Activated gamma-delta T cell (primary cell): ENCODE measurements at places on chromosomes 13 and 19.
A peak's percentile ranks its signal among the peaks of the same experiment; 100 is the strongest.

DNA sequence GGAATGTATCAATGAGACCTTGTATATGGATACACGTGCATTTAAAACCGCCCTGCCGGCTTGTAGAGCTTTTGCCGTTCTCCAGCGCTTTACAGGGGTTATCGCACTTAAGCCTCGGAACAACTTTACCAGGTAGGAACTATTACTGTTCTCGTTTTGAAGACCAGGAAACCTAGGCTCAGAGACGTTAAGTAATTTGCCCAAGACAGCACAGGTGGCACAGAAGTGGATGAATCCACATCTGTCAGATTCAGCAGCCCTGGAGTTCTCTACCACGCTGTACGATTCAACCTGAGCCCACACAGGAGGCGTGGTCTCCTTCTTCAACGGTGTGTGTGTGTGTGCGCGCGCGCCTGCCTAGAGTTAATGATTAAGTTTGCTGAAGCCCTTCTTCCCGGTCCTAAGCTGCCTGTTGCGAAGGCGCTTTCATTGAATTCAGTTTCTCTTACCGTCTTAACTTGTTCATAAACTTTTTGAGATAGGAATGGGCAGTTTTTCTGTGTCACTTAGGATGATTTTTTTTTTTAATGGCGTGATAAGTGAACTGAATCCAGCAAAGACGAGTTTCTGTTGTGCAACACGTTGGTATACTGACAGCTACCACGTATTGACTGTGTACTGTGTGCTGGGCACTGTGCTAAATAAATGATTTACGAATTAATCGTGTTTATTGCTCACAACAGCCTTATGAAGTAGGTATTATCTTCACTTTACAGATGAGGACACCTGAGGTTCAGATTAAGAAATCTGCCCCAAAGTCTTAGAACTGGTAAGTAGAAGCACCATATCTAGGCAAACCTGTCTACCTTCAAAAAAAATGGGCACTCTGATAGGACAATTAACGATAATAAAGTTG lies 67.4 kb downstream of the KCNRG start:
- peak; percentile 37 for DNase-seq

GRCh38 chr19:50258918-50259372 lies 55.5 kb downstream of the MYH14 start:
- no peak for DNase-seq

GRCh38 chr19:918481-919198 lies 1.5 kb downstream of the KISS1R start:
- no peak for DNase-seq

DNA sequence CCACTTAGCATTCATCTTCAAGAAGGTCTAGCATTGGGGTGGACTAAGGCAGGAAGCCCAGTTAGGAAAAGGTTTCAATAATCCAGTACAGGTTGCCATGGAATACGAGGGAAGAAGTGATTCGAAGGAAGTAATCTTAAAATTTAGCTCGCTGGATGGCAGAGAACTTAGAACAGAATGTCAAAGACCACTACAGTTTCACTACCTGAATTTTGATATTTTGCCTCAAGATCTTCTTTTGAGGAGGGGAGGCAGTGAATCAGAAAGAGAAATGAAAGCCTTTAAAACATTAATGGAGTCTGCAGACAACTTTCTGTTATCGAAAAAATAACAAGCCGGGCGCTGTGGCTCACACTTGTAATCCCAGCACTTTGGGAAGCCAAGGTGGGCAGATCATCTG lies 7.0 kb upstream of the RAB8A start:
- no peak for DNase-seq

- DNase-seq, result no peak
Observed at GRCh38 chr19:17780781-17781180, 14.2 kb upstream of the B3GNT3 start.

GRCh38 chr19:46732966-46733689 lies 12.7 kb upstream of the FKRP start:
- no peak for DNase-seq

GRCh38 chr19:23788411-23788810 lies 29.7 kb upstream of the ZNF681 start:
- DNase-seq, result no peak

GRCh38 chr19:39411081-39411831 lies 1.2 kb upstream of the PLEKHG2 start:
- DNase-seq, result no peak

- no peak for DNase-seq
Observed at GRCh38 chr19:54100561-54100960, at the start of gene OSCAR. Gene OSCAR (minus strand): TSS chr19:54100803. CDS start chr19:54100792, 11 bp downstream.

- no peak for DNase-seq
Observed at GRCh38 chr19:15431396-15432017, 12.7 kb upstream of the AKAP8L start.

DNA sequence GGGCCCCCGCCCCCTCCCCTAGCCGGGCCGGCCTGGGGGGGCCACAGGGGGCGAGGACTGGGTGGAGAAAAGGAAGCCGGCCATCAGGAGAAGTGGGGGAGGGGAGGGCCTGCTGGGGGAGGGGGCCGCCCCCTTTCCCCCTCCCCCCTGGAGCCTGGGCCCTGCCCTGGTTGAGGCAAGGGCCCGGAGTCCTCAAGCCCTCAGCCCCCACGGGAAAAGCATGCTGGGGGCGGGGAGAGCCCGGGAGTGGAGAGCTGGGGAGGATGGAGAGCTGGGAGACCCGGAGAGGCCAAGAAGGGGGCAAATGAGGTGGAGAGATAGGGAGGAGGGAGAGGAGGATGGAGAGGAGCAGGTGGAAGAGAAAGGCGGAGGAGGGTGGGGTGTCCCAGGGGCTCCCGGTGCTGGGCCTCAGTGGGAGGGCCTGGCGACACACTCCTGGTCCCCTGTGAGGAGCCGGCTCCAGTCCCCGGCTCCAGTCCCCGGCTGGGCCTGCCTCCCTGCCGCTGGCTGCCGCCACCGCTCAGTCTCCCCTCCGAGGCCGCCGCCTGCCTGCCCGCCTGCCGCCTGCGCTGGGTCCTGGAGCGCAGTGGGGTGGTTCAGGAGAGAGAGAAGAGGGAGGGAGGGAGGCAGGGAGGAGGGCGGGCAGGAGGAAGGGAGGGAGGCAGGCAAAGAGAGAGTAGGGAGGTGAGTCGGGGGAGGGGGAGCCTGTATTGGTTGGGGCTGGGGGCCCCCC lies at the start of gene GRIK5:
TSS of gene GRIK5 (minus strand) at position 588 of the 733 bp plus-strand sequence. CDS start 4,436 bp downstream, outside the sequence.
- DNase-seq, result no peak

DNA sequence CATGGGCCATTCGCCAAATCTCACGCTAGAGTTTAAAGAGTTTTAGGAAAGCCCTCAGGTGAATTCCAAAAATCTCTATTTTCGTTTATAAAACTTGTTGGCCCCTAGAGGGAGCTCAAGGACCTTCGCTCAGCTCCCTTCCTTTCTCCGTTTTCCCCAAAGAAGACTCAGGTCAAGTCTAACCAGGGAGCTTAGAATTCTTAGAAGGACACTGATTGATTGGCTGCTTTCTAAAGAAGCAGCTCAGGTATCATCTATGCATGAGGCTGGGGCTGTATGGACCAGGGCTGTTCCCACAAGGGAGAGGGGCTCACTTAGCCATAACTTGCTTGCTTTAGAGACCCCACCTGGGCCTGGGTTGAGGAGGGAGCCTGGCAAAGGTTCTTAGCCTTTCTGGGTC lies 20.5 kb downstream of the DZIP1 start:
- DNase-seq, result no peak

DNA sequence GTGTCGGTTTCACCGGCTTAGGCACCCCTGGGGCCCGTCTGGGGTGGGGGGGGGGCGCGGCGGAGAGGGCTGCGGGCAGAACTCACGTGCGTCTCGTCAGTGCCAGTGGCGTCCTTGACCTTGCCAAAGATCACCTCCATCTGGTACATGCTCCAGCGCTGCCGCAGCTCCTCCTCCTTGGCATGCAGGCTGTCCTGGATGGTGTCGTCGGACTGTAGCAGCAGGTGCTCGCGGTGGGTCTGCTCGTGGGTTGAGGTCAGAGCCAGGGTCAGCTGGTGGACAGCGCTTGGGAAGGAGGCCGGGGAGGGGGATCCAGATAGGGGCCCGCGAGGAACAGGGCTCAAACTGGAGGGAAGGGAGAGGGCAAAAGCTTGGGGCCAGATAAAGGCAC lies 4.7 kb upstream of the RGL3 start:
- DNase-seq, result no peak

- DNase-seq, result no peak
Observed at GRCh38 chr19:34193439-34193838, 21.1 kb downstream of the LSM14A start.

- no peak for DNase-seq
Observed at GRCh38 chr19:2816641-2817040, 3.0 kb upstream of the ZNF554 start.

- no peak for DNase-seq
Observed at GRCh38 chr19:38370299-38370698, 4.1 kb upstream of the PSMD8 start.

DNA sequence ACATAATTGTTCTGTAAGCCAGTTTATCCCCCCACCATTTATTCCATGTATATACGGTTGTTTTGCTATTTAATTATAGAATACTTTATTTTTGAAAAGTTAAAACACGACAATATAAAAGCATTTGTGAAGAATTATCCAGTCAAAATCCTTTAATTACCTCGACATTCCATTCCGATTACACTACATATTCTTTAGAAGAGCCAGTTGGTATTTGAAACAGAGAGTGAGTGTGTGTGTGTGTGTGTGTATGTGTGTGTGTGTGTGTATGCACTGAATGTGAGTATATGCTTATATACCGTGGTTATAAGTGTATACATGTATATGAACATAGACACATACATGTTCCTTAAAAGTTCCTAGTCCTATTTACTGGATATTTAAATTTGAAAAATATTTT lies 87.8 kb upstream of the KLF5 start:
- no peak for DNase-seq

GRCh38 chr13:70612881-70613280 lies 504.6 kb upstream of the KLHL1 start:
- DNase-seq, result no peak

- DNase-seq, result no peak
Observed at GRCh38 chr19:42397263-42398166, 7.4 kb upstream of the CNFN start.

DNA sequence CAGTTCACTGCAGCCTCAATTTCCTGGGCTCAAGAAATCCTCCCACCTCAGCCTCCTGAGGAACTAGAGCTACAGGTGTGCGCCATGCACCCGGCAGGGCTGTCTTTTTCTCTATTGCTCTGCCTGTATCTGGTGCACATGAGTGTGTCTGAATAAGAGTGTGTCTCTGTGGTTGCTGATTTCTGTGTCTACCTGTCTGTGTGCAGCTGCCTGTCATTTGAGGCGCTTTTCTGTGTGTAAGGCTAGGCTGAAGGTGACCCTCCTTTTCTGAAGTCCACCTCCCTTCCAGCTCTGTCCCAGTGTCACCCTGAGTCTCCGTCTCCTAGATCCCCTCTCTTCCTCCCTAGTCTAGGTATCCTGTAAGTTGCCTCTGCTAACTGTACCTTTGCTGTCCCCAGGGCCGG lies 1.5 kb upstream of the PRR12 start:
- no peak for DNase-seq

DNA sequence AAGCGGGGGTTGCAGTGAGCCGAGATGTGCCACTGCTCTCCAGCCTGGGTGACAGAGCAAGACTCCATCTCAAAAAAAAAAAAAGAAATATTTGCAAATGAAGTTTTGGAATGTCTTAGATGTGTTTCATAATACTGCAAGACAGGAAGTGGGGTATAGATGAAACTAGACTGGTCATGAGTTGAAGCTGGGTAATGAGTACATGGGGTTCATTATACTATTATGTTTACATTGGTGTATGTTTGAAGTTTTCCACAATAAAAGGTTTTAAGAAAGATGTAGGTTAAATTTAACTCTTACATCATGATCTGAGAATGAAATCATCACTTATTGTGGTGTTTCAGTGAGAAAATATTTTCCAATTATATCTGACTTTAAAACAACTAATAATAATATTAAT lies 19.0 kb downstream of the FNDC3A start:
- DNase-seq, result no peak

GRCh38 chr19:8323781-8324185 lies 2.5 kb downstream of the RPS28 start:
- no peak for DNase-seq

DNA sequence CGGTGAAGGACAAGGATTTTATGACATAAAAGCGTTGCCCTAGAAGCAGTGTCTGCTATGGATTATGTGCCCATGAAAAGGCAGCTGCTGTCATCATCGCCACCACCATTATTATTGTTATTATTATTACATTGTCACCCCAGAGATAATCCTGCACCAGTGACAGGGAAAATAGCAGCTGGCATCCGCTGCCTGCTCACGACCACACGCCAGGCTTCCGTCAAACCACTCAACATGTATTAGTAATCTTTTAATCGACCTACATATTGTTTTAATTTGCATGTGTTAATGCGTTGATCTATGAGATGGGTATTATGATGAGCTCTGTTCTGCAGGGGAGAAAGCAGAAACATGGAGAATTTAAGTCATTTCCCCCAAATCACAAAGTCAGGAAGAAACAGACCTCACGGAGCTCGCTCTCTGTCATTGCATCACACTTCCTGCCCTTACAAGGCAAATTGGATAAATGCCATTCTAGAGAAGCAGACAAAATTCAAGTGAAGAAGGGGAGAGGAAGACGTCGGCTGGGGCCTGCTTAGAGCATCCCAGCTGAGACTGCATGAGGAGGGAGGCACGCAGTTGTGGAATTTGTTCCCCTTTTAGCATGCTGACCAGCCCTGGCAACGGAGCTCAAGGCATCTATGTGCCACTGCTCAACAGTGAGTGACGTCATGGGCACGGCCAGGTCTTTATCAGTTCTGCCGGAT lies at the start of gene FFAR3:
TSS of gene FFAR3 (plus strand) at position 594 of the 707 bp plus-strand sequence. CDS start 431 bp downstream, outside the sequence.
- no peak for DNase-seq

DNA sequence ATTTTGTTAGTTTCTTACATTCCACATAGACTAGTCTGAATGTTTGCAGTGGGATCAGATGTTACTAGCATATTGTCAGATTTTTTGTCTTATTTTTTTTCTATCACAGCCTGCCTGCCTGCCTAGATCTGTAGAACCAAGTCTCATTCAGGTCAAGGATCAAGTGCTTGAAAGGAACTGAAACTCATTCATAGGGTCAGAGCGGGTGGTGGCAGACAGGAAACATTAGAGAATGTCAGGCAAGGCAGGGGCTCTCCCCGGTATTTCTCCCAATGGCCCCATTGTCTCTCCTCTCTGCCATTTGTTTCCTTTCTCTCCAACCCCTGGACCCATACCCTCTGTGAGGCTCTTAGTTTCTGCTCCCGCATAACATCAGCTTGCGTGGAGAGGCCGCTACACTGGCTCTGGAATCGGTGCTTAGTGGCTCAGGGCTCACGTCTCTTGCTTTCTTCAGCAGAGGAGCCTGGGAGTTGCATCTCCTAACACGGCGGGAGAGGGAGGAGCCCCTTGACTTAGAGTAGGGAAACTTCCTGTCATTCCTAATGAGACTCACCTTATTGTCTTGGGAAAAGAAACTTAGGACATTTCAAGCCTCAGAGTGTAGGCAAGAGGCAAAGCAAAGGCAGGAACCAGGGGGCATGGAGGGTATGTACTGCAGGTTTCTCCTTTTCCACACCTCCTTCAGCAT lies 35.6 kb upstream of the SPATA13 start:
- DNase-seq, result no peak

DNA sequence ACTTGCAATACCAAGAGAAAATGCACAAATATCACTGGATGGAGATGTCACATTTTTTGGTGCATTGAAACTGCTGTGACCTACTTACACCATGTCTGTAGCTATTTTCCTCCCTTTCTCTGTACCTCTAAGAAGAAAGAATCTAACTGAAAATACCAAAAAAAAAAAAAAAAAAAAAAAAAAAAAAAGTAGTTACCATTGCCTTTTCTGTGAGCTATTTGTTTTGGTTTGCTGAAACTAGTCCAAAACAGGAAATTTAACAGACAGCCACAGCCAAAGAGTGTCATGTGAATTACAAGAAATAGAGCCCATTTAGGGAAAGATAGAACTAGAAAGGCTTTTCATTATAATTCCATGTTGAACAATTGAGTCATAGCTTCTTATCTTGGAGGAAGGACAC lies 37.3 kb downstream of the TNFSF13B start:
- DNase-seq, result no peak
